SW 1271 (cell line): ENCODE measurements at places on chromosomes 5 and 9.

DNA sequence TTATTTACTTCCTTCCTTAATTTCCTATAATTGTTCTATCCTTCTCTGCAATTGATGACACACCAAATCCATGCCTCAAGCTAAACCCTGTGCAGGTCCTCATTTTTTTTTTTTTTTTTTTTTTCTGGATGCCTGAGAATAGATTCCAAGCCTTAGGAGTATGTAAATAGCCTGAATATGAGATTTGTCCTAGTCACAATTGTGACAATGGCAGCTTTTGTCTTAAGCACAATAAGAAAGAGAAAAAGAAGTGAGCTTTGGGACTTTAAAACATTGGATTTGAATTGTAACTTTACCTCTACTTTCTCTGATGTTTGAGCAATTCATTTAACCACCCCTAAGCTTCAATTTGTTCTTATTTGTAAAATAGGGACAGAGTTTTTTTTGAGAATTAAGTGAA is 280.5 kb downstream of the TUSC1 start:
- no peak for DNase-seq

DNA sequence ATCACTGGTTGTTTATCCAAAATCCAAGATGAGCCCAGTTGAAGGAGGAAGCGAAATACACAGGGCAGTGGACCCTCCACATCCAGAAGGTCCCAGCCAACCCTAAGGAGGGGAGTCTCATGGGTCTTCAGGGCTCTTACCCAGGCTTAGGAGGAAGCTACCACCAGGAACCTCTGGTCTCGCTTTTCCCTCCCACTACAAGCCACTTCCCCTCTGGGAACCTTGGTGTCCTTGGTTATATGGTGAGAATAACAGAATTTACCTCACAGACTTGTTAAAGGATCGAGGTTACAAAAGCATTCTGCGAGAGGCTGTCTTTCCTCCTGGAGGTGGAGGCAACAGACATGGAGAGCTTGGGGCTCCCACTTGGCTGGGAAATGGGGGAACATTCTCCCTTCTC is 3.4 kb downstream of the HIGD2A start:
- no peak for DNase-seq

DNA sequence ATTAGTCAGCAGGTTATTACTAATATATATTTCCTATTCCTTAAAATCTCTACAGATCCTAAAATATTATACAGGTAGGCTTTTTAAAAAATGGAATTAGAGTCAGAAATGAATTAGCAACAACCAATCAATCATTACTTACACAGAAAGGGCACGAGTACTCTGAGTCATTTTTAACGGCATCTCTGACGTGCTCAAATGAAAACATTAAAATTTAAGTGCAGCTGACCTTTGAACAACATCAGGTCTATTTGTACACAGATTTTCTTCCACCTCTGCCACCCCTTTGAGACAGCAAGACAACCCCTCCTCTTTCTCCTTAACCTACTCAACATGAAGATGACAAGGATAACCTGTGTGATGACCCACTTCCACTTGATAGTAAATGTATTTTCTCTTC is 19.1 kb downstream of the AUH start:
- no peak for DNase-seq

DNA sequence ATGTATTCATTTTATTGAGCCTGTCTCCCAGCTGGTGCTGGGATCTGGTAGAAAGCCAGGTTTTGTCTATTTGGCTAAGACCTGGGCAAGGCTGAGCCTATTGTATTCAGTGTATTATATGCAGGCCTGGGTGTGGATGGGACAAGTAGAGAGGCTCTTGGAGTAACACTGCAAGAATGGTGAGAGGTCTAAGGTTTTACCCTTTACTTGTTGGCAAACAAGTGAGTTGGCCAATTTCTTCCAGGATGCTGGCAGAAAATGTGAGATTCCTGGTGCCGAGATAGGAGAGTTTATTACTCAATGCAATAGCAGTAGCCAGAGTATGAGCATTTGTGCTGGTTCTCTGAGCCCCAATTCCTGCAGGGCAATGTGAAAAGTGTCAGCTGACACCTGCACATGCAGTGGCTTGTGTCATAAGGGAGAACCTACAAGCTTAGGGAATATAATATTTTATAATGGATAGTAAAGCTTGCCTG is 141.7 kb upstream of the PRLR start:
- DNase-seq = no peak

DNA sequence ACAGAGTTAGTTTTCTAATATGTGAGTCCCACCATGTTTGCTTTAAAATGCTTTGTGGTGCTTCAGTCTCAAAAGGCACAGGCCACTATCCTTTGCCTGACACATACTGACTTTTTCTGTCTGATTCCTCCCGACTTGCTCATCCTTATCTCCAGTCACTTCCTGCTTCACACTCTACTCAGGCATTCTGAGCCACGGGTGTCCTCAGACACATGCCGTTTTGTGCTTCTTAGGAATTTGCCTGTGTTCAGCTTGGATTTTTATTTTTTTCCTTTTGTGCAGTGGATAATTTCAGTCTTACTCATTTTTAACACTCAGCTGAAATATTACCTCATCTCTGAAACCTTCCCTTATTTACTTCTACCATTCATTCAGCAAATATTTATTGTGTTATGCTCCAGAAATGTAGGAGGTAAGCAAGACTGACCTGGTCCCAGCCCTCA is 54.1 kb downstream of the MAN2A1 start:
- DNase-seq = peak; percentile 95

GRCh38 chr5:55702598-55703345 is 9.4 kb downstream of the SLC38A9 start:
- DNase-seq = no peak

DNA sequence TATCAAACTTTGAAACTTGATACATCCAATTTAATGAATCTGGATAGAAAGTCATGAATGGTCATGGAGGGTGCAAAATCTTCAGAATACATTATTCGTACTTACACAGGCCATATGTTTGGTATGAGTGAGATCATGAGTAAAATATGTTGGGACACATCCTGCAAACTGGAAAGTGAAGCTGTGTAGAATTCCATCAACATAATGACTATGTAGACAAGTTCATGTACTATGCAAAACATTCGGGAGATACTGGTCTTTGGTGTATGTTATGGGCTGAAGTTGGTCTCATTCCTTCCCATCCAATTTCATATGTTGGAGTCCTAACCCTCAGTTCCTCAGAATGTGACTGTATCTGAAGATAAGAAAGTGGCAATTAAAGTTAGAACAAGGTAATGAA is 18.1 kb upstream of the CTNND2 start:
- no peak for DNase-seq

- no peak for DNase-seq
Observed at GRCh38 chr5:80976985-80977384, 16.8 kb downstream of the RASGRF2 start.

GRCh38 chr5:40217553-40217952 is 462.2 kb upstream of the PTGER4 start:
- no peak for DNase-seq

DNA sequence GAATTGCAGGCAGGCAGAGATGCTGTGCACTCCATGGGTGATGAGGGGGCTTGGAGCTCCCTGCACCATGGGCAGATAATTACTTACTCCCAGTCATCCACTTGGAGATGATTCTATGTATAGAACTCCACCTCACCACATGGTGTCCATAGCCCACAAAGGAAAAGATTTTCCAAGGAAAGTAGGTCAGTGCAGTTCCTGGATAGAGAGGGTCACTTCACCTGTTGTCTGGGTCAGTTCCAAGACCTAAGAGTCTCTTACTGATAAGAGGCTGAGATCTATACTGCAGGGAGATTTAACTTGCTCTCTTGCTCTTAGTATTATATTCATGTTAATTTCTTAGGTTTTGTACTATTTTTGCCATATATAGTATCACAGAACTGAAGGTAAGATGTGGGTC is 113.9 kb upstream of the BRINP1 start:
- no peak for DNase-seq

- DNase-seq = no peak
Observed at GRCh38 chr9:18068900-18069299, 405.1 kb upstream of the ADAMTSL1 start.

DNA sequence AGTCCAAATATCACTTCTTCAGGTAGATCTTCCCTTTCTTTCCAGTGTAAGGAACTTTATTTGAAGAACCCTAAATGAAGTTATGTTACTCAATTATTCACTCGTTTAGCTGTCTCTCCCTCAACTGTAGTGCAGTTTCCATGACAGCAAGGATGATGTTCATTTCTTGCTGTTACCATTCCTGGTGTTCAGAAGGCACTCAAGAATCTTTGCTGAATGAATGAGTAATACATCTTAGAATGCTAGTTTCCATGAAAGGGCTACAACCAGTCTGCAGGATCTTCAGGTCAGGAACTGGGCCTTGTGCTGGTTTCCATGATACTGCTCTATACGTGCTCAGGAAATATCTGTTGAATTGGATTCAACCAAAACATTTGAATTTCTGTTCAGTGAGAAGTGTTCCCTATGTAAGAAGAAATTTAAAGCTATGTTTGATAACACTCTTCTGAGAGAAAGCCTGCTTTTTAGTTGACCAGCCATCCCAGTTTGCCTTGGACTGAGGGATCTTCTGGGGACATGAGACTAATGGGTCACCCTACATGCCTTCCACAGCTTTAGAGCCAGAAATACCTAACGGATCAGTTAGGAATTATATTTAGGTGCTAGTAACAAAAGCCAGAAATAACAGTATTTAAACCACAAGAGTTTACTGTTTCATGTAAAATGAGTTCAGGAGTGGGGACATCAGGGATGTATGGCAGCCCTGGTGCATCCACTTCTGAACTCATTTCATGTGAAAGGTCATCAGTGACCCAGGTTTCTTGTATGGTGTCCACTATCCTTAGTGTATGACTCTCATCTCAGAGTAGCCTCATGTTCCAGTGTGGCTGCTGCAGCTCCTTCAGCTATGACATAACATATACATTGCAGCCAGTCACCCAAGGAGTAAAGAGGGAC is 500.1 kb upstream of the SGCD start:
- no peak for DNase-seq
